ENCODE measurements at places on chromosomes 13 and 19.

DNA sequence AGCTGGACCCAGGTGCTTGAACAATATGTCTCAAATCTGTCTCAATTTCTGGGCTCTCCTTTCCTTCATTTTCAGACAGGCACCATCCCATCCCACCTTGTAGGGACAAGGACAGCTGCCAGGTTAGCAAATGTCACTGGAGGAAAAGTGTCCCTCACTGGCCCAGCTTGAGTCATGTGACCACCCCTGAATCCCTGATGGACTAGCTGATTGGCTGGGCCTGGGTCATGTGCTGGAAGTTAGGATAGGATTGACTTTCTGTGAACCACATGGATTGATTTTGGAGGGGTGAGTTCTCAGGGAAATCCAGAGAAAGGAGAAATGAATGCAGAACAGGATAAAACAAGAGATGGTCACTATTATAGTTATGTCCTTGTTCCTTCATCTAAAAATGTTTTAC, 28.2 kb upstream of the FXYD3 start:
- DNase-seq, result no peak

GRCh38 chr13:41709511-41709910, 251.4 kb downstream of the VWA8 start:
- no peak for DNase-seq

DNA sequence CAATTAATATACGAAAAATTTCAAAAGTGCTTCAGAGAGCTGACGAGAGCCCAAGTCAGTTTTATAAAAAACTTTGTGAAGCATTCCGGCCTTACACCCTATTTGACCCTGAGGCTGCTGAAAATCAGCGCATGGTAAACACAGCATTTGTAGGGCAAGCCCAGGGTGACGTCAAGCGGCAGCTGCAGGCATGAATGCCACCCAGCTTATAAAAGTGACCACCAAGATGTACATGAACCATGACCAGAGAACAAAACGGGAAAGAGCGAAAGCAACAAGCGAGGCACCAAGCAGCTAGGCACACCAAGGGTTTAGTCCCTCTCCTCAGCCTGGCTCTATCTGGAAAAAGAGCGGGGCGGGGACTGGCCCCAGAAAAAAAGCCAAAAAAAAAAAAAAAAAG, 6.0 kb downstream of the SIGLEC11 start:
- no peak for DNase-seq

- no peak for DNase-seq
Observed at GRCh38 chr13:95241321-95241720, 59.9 kb downstream of the ABCC4 start.

DNA sequence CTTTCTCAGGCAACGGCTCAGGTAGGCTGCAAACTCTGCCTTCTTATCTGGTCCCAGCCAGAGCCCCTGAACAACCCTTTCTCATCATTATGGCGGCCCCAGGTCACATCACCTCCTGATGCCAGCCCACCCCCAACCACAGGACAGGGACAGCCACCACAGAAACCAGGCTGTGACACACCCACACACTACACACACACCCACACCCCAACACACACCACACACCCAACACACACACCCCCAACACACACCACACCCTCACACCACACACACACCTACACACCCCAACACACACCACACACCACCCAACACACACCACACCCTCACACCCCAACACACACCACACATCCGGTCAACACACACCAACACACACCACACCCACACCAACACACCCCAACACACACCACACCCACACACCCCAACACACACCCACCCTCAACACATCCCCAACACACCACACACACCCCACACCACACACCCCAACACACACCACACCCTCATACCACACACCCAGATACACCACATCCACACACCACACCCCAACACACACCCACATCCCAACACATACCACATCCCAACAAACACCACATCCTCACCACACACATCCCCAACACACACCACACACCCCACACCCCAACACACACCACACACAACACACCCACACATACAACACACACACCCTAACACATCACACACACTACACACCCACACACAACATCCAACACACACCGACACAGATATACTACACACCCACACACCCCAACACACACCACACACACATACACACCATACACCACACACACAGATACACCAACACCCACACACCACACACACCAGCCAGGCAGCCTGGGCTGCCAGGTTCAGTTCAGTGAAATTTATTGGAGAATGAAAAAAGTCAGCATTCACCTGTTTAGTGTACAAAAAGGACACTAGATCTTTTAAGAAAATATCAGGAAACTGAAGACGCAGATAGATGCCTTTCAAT, 4.2 kb upstream of the ISYNA1 start:
- DNase-seq, result no peak

GRCh38 chr19:46753420-46754155, 7.3 kb upstream of the STRN4 start:
- peak; percentile 80 for DNase-seq

GRCh38 chr13:28333204-28333881, 161.6 kb downstream of the FLT1 start:
- DNase-seq, result no peak

GRCh38 chr13:58531614-58532013, 900.1 kb downstream of the PCDH17 start:
- no peak for DNase-seq

DNA sequence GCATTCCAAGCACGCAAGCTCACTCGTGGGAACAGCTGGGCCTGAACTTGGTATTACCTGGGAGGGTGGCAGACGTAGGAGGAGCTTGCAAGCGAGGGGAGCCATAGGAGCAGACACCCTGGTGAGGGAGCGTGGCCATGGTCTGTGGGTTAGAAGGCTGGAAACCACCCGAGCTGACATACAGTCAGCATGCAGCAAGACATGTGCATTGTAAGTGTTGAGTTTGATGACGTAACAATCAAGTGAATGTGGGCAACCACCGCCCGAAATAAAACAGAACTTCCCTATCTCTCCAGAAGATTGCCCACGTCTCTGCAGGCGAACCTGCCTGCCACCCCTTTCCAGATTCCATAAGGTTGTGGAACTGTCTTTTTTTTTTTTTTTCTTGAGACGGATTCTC, 26.8 kb downstream of the UBXN6 start:
- no peak for DNase-seq

GRCh38 chr19:18494267-18494607, 27.6 kb downstream of the ELL start:
- DNase-seq, result peak; percentile 51

- no peak for DNase-seq
Observed at GRCh38 chr19:28322491-28322890, 890.5 kb downstream of the UQCRFS1 start.

DNA sequence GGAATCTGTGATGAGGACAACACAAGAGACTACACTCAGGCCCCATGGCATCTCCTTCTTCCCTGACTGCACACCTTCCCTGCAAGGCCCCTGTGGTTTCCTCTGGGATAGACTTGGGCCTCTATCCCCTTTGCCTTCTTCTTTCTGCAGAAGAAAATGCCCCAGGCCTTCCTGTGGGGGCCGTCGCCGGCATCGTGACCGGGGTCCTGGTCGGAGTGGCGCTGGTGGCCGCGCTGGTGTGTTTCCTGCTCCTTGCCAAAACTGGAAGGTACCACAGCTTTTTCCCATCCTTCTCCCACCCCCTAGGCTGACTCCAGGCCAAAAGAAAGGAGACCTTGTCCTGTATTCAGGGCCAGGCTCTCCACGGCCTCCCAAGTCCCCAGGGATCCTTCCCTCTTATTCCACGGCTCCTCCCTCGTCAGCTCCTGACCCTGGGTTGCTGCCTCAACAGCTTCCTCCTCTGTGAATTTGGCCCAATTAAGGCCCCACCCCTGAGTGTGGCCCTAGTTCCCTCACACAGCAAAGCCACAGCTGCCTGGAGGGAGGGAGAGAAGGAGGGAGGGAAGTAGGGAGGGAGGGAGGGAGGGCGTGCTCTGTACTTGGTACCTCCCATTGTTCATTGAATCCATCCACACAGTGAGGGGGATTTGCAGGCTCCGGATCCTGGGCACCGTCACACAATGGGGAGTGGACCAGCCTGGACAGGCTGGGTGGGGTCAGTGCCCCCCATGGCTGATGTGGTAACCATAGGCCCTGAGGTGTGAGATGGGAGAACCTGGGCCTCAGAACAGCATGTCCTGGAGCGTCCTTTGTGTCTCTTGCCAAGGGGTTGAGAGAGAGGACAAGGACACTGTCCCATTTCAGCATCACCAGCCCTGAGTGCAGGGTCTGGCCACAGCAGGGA, 12.5 kb downstream of the CEACAM3 start:
- no peak for DNase-seq

DNA sequence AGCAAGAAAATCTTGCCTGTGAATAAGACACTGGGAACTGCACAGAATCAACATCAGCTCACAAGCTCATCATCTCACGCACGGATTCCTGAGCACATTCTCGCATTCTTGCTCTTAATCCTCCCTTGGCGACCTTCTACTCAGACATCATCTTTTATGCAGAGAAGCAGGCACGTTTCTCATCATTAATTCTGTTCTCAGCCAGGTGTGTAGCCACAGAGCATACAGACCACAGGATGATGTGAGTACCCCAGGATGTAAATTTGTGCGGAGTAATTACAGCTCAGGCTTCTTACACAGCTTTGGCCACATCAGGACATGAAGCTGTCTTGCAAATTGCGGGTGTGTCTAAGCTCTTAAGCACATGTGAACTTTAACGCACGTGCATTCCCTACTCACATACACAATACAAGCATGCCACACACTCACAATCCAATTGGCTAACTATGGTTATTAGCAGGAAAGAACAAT, 36.5 kb upstream of the SACS start:
- no peak for DNase-seq

GRCh38 chr13:74464670-74465069, 330.5 kb upstream of the KLF12 start:
- no peak for DNase-seq

- DNase-seq, result no peak
Observed at GRCh38 chr19:6639439-6639838, 30.5 kb downstream of the TNFSF14 start.

GRCh38 chr13:106350208-106350607, 185.3 kb downstream of the EFNB2 start:
- no peak for DNase-seq

- DNase-seq, result no peak
Observed at GRCh38 chr19:35915443-35915842, 7.3 kb upstream of the TYROBP start.

DNA sequence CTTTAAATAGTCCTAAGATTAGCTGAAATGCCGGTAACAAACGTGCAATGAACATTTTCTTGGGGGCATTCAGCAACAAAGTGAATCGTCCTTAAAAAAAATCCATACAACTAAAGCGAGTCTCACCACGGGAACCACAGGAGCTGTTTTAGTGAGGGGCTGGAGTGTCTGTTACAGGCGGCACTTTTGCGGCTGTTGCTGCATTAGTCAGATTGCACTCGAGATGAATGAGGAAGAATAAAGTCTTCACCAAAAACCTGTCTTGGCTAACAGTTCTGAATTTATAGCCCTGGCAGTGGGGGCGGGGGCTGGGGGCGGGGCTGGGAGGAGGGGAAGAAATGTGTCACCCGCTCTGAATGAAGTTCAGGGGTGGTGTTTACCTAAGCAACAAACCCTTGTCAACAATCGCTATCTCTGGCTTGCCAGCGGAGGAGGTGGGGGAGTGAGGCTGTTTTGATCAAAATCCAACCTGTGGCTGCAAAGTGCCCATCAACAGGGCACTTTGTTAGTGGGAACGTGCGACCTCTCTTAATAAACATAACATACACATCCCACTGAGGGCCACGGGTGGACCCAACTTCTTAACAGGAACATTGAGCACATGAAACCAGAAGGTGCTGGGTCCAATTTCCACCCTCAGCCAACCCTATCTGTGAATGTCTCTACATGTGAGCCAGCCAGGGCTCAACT, 44.5 kb downstream of the RFX2 start:
- DNase-seq, result peak; percentile 41

GRCh38 chr19:45293682-45294081, 29.0 kb downstream of the CKM start:
- peak; percentile 23 for DNase-seq

DNA sequence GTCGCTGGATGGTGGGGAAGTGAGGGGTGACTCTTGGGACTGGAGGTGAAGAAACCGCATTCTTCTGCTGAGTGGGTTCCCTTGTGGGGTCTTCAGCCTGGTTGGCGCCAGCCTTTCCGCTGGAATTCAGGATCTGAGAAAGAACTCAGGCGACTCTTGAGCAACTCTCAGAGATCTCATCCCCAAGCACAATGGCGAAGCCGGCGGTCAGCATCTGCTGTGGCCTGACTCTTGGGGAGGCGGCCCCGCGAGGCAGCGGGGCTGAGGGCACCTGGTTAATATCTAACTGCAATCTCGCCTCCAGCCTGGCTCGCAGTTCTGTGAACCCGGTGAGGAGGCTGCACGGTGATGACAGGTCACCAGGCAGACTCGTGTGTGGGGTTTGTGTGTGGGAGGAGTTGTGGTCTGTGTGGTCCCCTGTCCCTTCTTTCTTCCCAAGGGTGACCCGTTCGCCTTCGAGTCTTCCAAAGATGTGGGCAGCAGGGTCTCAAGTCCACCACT, 883 bp downstream of the ZNF441 start:
- DNase-seq, result peak; percentile 34

GRCh38 chr19:5893907-5894703, 9.5 kb downstream of the NDUFA11 start:
- DNase-seq, result no peak

DNA sequence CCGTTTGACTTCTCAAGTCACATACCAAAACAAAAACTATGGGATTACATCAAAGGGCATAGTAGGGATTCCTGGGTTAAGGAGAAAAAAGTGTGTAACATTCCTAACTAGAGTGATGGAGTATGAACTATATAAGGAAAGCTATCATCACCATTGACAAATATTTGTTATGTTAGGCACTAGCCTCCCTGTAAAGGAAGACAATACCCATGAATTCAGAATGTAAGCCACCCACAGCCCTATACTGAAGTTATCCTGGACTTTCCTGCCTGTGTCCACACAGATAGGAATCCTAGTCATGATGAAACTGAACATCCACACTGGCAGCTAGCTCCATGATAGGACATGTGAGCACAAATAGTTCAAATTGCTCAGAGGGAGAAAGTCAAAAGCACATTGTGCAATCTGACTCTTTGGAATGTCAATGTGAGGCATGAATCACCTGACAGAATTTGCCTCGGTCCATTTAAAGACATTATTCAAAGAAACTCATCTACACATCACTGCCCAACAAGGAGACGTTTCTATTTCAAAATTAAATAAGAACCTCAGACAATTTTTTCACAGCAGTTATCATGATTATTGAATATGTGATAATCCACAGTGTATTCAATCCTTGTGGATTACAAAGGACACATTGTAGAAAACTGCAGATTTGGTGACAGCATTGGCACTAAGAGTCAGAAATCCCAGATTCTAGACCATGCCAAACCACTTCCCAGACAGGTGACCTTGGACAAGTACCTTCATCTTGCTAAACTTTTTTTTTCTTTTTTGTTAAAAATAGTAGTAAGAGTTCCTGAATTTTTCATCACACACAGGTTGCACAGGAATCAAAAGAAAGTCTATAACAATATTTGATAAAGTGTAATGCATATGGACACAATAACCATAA, 529.3 kb downstream of the IRS2 start:
- no peak for DNase-seq

DNA sequence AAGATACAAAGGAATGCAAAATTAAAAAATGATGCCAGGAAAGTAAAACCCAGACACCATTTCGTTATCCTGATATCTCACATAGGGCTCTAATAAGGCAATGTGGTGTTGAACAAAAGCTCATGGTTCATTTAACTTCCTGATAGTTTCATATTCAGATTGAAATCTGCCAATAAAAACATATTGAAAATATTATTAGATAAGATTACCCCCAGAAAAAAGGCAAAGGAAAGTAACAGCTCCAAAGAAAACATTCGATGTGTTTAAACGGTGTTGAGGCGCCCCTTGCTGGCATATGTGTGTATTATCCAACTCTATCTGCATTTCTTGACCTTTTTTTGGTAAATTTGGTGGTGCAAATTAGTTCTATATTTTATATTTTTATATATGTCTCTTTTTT, 75.9 kb downstream of the ESD start:
- DNase-seq, result peak; percentile 45
